Omental fat pad (tissue), 4 donors: ENCODE measurements at places on chromosomes 2 and 18. TPM values are rescaled to one million over a fixed set of nuclear protein-coding genes. Genes with fewer than 3 reads are reported as not detected.

GKN1 gene
- not detected for total RNA-seq

UGT1A5 gene
- total RNA-seq, result not detected

UGT1A3 gene
- not detected for total RNA-seq

- DNase-seq, result no peak
These were observed 188.5 kb upstream of the CDH2 start for GRCh38 chr18:28365411-28365831.

- no peak for DNase-seq
These were observed 41.1 kb downstream of the ID2 start for GRCh38 chr2:8722986-8723385.

ATG4B gene
- total RNA-seq, result 40.4 TPM

- no peak for DNase-seq
These were observed 90.9 kb downstream of the MALT1 start for GRCh38 chr18:58761970-58762780.

PXDN gene
- total RNA-seq, result 135 TPM

HOXD10 gene
- total RNA-seq, result 0.56 TPM

DNA sequence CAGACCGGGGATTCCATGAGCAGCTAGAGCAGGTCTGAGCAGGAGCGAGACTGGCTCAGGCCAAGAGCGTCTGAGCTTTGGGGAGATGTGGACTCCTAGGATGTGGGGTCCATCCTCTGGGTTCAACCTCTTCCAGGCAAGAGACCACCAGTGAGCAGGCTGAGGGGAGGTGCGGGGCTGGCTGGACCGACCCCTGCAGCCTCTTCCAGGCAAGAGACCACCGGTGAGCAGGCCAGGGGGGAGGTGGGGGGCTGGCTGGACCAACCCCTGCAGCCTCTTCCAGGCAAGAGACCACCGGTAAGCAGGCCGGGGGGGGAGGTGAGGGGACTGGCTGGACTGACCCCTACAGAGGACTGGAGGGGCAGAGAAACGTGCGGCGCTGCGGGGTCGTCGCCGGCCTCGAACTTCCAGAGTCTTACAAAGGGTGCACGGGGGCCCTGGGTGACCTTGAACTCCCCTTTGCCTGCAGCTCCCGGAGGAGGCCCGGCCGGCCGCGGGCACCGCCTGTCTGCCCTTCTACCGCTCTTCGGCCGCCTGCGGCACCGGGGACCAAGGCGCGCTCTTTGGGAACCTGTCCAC is 63.4 kb downstream of the TPO start:
- DNase-seq, result no peak

DNA sequence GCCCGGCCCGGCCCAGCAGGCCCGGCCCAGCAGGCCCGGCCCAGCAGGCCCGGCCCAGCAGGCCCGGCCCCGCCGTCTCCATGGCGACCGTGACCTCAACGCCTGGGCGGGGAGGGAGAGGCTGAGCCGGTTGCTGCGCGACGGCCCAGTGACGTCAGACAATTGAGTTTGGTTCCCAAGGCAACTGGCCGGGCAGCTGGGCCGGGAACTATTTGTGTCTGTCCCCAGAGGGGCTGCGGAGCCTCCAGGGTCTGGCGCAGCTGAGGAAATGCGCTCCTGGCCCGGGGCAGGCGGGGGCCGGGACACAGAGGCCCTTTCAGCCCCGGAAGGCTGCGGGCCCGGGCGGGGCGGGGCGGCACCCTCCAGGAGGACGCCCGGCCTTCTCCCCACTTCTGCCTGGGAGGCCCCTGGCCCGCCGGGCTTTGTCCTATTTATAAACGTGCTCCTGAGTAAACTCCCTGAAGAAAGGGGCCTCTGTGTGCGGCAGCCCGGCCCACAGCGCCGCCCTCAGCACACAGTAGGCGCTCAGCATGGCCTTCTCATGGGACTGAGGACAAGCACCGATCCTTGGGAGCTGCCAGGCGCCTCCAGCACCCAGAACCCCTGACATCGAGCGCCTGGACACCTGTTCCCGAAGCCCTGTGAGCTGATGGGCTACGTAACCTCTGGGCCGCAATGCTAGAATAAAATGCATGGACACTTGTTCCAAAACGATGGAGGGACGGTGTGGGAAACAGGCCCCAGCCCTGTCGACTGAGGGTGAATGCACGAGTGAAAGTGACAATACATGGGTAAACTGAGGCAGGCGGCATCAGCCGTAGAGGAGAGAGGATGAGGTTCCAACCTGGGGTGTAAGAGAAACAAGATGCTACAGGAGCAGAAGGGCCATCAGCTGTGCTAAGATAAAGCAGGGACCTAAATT is 12.3 kb downstream of the TEX44 start:
- peak; percentile 100 for DNase-seq

QPCT gene
- 3.7 TPM for total RNA-seq

- no peak for DNase-seq
These were observed 3.0 kb upstream of the RTKN start for GRCh38 chr2:74444498-74445318.

ALPP gene
- not detected for total RNA-seq

DNA sequence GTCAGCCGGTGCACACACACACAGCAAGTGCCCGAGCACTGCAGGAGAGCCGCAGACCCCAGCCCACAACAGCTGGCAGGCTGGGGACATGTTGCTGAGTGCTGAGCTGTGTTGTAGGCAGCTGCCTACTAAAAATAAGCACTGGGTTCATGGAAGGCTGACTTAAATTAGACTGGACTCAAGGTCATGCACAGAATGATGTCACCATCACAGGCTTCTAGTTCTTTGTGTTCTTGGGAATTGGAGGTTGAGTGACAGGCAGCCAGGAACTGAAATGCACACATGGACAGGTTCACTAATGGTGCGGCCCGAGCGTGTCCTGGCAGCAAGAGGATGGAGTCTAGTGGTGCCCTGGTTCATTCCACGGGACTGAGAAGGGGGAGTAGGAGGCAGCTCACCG is 71.3 kb downstream of the VWA3B start:
- DNase-seq, result no peak

GRCh38 chr18:23884681-23885375 is 129.7 kb upstream of the TTC39C start:
- DNase-seq, result no peak

- no peak for DNase-seq
These were observed 117.5 kb downstream of the ACTR3 start for GRCh38 chr2:114007436-114007835.
